Muscle of arm (tissue), 14 donors: ENCODE measurements at places on chromosomes 6 and 20.
A peak's percentile ranks its signal among the peaks of the same experiment; 100 is the strongest.

DNA sequence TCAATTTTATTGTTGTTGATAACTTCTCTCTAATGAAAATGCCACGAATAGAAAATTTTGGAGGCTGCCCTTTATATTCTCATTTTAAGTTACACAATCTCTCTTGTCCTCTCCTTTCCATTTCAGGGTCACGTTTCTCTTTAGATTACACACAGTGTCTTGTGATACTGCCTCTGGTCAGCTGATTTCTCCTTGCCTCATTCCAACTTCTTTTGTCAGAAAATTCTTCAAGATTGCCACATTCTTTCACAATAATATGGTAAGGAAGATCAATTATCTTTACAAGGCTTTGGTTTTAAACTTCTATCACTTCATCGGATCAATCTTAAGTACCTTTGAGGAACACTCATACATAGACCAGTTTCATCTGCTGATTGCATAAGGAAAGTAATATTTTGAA lies 370.3 kb downstream of the RFPL4B start:
- no peak for DNase-seq

DNA sequence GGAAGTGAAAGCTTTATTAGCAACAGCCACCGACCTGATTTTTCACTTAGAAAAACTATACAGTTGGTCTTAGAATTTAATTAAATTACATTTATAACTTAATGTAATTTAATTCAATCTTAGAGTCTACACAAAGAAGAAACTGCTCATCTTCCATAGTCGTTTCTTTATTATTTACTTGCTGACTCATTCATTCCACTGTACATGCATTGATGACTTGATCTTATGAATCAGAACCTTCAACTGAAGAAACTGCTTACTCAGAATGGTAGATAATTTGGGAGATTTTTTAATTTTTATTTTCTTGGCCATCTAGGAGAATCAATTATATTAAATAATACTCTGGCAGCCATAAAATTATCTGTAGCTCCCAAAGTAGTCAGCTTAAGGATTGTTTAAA lies 1021.6 kb upstream of the FLRT3 start:
- no peak for DNase-seq

- DNase-seq, result no peak
These were observed 109.4 kb upstream of the NEDD9 start for GRCh38 chr6:11341867-11342266.

DNA sequence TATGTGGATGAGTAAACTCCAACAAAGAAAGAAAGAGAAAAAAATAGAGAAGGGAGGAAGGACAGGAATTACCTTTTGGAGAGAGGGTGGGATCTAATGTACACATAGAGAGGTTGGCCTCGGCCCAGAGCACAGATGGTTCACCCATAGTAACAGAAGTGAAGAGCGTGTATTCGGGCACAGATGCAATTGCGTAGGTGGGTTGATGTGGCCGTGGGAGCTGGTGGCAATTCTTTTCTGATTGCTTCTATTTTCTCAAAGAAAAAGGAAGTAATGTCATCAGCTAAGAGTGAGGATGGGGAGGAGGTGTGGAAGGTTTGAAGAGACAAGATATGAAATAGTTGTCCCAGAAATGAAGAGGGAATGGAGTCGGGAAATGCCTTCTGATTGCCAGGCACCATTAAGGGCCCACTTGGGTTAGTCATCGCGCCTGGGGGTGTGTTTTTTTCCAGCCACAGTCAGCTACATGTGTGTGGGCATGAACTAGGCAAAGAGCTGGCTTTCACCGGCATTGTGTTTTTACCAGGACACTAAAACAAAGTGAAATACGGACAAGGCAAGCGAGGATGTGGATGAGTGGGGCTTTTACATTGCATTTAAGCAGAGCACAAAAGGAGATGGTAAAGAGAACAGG lies 158.7 kb downstream of the SYNE1 start:
- no peak for DNase-seq

DNA sequence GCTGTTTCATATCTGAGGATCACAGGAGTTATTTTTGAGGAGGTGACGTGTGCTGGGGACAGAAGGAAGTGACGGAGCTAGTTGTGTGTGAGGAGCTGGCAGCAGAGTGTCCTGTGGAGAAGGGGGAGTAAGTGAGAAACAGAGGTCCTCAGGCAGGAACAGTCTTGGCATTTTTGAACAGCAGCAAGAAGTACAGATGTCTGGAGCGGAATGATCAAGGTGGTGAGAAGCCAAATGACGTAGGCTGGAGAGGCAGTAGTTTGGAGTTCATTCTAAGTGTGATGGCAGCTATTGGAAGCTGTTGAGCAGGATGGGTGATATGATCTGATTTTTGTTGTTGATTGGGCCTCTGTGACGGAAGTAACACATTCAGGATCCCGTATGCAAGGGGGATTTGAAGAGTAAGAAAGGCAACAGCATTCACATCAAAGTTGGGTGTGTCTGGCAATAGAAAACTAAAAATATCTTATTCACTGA lies 52.3 kb downstream of the SOBP start:
- DNase-seq, result peak; percentile 24

- no peak for DNase-seq
These were observed 338.2 kb downstream of the CDH4 start for GRCh38 chr20:61590236-61590635.
